ENCODE measurements at places on chromosomes 5 and 9.

GRCh38 chr5:100647461-100648230, 112.5 kb downstream of the FAM174A start:
- DNase-seq = no peak

DNA sequence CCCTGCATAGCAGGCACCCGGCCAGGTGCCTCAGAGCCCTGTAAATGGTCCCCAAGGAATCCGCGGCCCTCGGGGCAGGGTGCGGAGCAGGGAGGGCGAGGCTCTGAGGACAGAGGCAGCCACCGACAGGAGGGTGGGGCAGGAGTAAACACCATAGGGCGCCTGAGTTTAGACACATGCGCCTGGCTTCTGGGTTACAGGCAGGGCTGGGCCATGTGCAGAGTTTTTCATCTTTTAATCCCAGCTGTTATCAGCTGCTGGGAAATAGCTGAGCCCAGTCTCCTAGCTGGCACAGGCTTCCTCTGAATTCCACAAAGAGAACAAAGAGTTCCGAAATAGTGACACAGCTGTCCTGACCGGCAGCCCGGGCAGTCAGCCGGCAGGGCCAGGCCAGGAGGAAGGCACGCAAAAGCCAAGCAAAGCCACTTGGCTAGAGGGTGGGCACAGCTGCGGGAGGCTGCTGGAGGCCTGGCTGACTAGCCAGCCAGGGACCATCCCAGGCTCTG, 98.9 kb upstream of the PHYKPL start:
- no peak for DNase-seq

DNA sequence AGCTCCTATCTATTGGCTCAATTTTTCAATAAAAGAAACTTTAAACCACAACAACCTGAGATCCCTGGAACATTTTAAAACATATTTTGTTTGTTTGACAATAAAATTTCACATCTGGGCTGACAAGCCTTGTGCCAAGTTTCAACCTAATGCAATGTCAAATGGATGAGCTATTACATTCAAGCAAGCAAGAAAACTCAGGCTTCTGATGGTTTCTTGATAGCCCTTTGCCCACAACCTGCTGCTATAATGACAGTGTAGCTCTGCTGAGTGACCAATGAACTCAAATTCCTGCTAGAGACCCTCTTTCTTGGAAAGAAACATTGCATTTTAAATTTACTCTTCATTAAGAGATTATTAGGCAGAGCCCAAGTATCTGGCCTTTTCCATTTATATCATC, 472.9 kb downstream of the ARHGEF28 start:
- no peak for DNase-seq

DNA sequence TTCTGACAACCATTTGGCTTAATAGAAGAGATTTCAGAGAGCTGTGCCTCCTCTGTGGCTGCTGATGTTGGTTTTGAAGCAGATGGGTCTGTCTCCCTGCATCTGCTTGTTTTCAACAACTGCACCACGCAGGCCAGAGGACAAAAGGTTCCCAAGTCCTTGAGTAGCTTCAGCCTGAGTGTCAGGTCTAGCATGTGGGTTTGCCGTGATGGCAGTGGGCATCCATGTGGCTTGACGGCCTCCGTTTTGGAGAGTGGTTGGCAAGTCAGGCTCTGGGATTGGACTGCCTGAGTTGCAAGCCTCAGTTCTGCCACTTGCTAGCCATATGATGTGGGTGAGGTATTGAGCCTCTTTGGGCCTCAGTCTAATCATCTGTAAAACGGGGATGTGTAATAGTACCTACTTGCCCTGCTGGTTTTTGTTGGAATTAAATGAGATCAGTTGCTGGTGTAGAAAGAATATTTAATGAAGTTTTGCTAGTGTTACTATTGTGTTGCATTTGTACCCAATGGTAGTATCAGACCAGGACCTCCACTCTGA, 119.8 kb upstream of the CPEB4 start:
- DNase-seq = no peak

- DNase-seq = no peak
Measured at GRCh38 chr5:101084353-101084752, 181.3 kb upstream of the ST8SIA4 start.

DNA sequence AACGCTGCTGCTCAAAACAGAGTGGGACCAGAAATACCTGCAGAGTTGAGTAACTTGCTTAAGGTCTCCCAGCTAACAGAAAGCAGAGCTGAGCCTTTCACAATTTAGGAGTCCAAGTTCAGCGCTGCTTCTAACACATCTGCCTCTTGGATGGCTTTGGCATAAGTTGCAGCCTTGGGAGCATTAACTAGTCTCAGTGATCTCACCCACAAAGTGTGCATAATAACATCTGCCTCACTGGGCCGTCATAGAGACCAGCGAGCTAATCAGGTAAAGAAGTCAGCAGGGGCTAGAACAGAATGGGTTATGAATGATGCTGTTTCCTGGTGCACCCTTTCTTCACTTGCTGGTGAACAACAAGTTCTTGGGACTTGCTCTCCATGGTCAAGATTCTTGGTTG, 36.5 kb downstream of the WWC1 start:
- DNase-seq = peak; percentile 76

- DNase-seq = peak; percentile 5
Measured at GRCh38 chr9:126108240-126108639, 218.4 kb upstream of the MVB12B start.

- DNase-seq = no peak
Measured at GRCh38 chr5:62084391-62084790, 221.6 kb upstream of the KIF2A start.

DNA sequence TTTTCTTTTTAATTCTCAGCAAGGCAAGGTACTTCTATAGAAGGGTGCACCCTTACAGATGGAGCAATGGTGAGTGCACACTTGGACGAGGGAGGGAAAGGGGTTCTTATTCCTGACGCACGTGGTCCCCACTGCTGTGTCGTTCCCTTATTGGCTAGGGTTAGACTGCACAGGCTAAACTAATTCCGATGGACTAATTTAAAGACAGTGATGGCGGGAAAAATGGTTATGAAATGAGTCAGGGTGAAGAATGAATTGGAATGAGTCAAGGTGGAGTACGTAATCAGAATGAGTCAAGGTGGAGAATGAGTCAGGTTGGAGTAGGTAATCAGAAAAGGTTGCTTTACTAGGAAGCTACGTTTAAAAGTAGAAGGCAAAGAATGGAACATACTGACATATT, 2.1 kb upstream of the HMGCS1 start:
- no peak for DNase-seq

GRCh38 chr9:107280543-107280942, 2.5 kb upstream of the RAD23B start:
- no peak for DNase-seq

DNA sequence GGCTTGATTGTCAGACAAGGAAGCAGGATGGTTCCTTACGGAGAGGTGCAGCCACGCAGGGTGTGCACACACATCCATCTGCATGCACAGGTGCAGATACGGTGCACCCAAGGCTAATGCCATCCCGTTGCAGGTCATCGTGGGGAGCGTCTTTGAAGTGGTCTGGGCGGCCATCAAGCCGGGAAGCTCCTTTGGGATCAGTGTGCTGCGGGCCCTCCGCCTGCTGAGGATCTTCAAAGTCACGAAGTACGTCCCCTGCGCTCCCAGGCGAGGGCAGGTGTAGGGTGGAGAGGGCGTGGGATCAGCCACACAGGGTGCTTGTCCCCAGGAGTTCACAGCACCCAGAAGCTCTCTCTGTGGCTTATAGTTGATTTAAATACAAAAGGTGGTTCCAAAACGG, 106.4 kb downstream of the CACNA1B start:
- no peak for DNase-seq

GRCh38 chr9:135126451-135127187, 39.2 kb downstream of the OLFM1 start:
- DNase-seq = no peak

DNA sequence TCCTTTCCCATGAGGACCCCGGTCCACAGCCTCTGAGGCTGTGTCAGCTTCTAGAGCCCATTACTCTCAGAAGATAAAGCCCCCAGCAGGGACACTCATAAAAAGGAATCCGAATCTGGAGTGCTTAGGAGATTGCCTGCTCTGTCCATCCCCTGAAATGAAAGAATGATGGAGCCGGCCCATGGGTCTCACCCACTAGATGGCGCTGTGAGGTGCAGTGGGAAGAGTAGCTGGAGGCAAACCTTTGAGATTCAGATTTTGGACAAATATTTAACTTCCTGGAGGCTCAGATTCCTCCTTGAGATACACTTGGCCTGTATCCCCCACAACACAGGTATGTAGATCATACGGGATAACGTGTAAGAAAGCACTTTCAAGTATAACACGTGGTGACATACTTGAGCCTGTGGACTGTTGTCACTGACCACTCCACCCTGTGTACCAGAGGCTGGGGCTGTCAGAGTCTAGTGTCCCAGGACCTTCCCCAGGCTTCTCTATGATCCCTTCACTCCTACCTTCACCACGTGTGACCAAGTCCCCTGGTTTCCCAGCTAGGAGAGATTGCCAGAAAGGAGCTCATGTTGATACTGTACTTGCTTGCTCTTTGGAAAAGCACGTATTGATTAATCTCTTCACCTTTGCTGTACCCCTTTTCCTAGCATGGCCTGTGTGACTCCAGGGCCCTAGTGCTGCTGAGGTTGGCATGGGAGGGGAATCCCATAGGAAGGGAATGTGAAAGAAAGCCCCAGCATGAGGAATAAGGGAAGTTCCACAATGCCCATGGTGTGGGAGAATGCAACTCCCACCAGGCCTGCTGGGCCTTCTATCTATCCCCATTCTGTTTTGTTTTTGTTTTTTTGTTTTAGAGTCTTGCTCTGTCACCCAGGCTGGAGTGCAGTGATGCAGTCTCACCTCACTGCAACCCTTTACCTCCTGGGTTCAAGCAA, 32.1 kb downstream of the TRMO start:
- DNase-seq = no peak

DNA sequence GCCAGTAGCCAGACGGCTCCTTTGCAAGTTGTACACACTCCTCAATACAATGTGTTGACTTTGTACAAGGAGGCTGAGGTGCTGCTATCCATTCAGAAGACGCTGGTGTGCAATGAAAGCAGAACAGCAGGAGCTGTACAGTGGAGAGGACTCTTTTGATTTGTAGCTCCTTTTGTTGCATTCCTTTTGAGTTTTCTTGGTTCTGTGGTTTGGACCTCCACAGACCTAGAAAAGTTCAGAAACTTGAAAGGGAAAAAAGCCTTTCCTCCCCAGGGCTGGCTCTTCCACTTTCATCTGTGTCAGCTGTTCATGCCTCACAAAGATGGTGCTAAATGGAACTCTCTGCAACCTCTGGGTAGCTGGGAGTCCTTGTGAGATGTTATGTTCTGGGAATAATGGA, 117.4 kb downstream of the MAT2B start:
- DNase-seq = peak; percentile 35

- DNase-seq = peak; percentile 97
Measured at GRCh38 chr5:98414938-98415337, 358.5 kb upstream of the RGMB start.

All from fibroblast of skin of abdomen (primary cell).